ENCODE measurements at places on chromosomes 7 and 10. TPM values are rescaled to one million over a fixed set of nuclear protein-coding genes. Genes with fewer than 3 reads are reported as not detected.

Gene SDK1
- 2.4 TPM for polyA plus RNA-seq

Gene LIPM
- polyA plus RNA-seq: not detected

Gene CYP3A4
- polyA plus RNA-seq: 0.24 TPM

Gene LEP
- 0.04 TPM for polyA plus RNA-seq

Gene NUTM2D
- polyA plus RNA-seq: 3.4 TPM

Gene ANKRD61
- not detected for polyA plus RNA-seq

Gene DGKI
- polyA plus RNA-seq: not detected

Gene SHH
- polyA plus RNA-seq: 4.9 TPM

Gene CRPPA
- 0.16 TPM for polyA plus RNA-seq

Gene IFT22
- polyA plus RNA-seq: 8.9 TPM

Gene WASHC2A
- 20.7 TPM for polyA plus RNA-seq

Gene ZSCAN21
- 8.5 TPM for polyA plus RNA-seq

Gene TMUB1
- 44.8 TPM for polyA plus RNA-seq

Gene NODAL
- not detected for polyA plus RNA-seq

Data from HepG2 (cell line).